Activated T-helper 2 cell treated with anti-CD3 and anti-CD28 coated beads, Interferon-gamma antibody, Interleukin-2, Interleukin-4, amounts not matched to agents 10 μg/mL and 5 μg/mL and 100 μg/mL, durations not matched to agents 14 hours and 24 hours and 36 hours (primary cell): ENCODE measurements at places on chromosomes 12 and 14.

GRCh38 chr14:76773188-76773885 lies 12.1 kb downstream of the VASH1 start:
- no peak for DNase-seq

GRCh38 chr14:102509746-102510615 lies at the start of gene ANKRD9:
ANKRD9 (minus strand) TSS chr14:102509776; CDS start chr14:102507889, 1,887 bp downstream.
- DNase-seq = peak; percentile 87

DNA sequence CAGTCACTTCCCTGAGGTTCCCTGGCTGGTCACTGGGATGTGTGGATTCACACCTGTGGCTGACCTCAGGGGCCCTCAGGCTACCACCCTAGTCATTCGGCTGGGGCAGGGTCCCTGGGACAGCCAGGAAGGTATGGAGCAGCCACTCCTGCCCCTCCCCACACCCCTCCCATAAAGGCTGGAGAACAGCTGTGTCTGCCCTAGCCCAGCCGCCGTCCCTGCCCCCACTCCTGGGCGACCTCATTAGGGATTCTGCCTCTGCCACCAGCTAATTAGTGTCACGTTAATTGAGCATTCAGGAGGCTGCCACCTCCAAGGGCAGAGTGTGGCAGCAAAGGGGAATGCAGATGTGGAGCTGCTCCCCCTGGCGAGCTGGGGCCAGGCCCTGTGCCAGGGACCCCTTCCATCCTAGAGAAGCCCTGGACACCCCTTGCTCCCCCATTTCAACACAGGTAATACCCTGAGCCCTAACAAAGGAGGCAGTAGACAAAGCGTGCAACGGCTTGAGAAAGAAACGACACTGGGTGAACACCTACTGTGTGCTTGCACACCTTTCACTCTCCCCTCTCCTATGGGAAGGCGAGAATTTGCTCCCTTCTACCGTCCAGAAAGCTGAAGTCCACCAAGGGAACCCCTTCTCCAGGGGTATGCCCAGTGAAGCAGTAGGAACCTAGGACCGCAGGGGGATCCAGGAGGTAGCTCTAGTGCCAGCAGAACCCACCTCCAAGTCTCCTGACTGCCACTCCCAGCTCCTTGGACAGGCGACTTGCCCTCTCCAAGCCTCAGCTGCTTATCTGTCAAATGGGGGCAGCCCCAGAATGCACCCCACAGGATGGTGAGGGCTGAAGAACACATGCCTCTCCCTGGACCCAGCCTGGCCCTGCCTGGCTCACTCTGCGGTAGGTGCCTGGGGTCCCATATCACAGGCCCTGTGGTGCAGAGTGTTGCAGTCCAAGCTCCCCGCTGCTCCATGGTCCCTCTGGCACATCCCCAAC lies 45.1 kb downstream of the FAM222A start:
- no peak for DNase-seq

DNA sequence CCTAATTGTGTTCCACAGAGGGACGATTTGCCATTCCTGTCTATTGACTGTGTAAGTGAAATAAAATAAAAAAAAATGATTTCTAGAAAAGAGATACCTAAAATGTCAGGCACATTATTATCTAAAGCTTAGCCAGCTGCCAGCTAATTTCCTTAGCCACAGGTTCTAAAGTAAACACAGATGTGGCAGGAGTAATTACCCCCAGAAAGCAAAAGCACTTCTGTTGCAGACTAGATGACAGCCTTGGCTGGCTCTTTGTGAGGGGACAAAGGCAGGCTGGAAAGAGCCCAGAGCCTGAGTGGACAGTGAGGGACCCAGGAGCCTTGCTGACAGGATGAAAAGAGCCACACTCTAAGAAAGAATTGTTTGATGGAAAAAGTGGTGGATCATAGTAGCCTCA lies 418.1 kb downstream of the LRIG3 start:
- DNase-seq = no peak

DNA sequence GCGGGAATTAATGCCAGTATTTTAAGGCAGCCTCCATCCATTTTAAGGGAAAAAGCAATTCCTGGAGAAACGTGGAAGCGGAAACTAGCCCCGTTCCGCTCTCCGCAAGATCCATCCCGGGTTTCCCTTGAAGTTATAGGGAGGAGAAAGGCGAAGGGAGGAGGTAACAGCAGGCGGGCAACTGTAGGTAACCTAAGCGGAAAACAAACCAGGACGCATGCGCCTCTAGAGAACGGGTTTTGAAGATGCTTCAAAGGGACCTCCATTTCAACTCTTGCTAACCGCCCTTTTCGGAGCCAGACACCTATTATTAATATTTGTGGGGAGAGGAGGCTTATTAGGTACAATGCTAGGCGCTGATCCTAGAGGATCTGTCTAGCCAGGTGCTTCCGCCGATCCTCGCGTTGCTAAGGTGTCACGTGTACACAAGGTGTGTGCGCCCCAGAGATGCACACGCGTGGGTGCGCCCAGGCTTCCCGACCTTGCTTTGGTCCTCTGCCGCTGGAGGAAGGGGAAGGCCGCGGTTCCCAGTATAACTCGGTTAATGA lies 6.2 kb downstream of the TBX5 start:
- no peak for DNase-seq

- DNase-seq = no peak
Observed at GRCh38 chr14:104388011-104388521, 191.5 kb upstream of the C14orf180 start.
